ENCODE measurements at places on chromosomes 7 and 10.

GRCh38 chr7:139043823-139044812, 8.3 kb upstream of the ZC3HAV1L start:
- DNase-seq = peak; percentile 19

GRCh38 chr7:81618396-81619014, 151.3 kb downstream of the HGF start:
- no peak for DNase-seq

- no peak for DNase-seq
Measured at GRCh38 chr10:72270607-72271281, 3.0 kb upstream of the DDIT4 start.

DNA sequence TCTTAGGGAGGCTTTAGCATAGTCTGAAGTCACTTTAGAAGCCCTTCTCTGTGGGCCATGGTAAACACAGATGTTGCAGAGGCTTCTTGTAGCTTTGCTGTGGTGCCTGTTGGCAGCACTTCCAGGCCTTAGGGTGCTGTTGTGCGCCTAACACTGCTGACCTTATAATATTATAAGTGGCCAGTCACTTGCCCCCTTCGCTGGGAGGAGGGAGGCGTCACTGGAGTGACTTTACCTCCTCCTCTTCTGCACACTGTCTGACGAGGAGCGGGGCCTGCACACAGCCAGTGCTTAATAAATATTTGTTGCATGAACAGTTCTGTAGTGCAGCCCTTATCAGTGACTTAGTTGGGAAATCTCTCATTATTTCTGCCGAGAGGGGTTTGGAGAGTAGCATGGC, 63.3 kb downstream of the WDR37 start:
- DNase-seq = no peak

- DNase-seq = no peak
Measured at GRCh38 chr7:95840953-95841950, 68.9 kb downstream of the DYNC1I1 start.

DNA sequence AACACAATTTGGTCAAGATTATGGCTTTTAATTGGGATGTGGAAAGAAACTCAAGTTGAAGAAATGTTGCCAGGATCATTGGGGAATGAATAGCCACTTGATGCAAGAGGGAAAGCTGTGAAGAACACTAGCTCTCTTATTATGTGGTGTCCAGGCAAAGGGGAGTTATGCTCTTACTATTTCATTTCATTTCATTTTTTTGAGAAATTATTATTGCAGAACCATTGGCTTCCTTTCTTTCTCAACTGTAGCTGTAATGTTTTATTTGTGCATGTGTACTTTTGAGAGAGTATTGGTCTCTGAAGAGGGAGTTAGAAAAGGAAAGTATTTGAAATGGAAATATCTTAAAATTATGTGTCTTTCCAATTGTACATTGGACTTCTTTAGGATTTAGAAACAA, 312.6 kb upstream of the BMPER start:
- no peak for DNase-seq

DNA sequence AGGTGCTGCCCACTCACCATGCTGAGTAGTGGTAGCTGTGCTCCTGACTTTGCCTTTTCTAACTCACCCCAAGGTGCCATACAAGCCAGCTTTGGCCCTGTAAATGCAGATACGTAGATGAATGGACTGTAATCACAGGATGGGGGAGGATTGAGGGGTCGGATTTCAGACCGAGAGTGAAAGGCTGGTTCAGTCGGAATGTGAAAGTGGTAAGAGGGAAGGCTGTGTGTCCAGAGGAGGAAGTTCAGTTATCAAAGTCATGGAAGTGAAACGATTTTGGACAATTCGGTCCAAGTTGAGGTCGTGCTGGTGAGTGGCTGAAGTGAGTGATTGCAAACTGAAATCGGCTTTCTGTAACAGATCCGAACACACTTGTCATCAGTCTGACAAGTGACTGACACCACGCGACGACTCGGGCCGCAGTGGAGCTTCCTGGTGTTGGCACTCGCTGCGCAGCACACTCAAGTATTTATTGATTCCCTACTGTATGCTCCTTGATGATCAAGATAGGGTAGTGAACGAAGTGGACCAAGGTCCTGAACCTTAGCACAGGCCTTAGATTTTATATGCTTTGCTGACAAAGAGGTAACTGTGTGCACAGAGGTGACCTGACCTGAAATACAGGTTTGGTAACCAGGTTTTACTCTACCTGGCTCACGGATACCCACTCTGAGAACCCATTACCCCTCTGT, 10.5 kb downstream of the ZNF282 start:
- DNase-seq = no peak

DNA sequence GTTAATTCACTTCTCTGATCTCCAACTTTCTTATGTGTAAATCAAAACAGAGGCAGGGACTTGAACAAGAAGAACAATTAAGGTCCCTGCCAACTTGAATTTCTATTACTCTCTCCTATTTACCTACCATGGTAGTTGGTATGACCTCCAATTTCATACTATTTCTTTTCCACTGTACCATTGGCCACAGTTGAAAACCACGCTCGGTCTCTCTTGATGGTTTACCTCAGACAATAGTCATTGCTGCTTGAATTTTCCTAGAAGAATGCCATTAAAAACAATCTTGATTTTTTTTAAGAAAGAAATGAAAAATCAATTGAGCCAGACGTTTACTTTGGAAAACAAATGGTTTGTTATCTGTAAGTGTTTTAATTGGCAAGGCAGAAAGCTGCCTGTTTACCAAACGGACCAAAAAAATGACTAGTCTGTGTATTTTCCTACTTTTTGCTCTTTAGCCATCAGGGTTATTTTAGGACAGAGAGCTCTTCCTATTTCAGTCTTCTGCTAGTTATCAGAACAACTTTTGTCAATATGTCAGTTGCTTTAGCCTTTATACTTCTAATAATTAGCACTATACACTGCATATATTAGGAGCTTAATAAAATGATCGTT, 157.5 kb upstream of the PLXDC2 start:
- no peak for DNase-seq

- DNase-seq = no peak
Measured at GRCh38 chr10:130750441-130750840, 561.1 kb downstream of the TCERG1L start.

GRCh38 chr10:683448-684071, 5.9 kb downstream of the DIP2C start:
- no peak for DNase-seq

DNA sequence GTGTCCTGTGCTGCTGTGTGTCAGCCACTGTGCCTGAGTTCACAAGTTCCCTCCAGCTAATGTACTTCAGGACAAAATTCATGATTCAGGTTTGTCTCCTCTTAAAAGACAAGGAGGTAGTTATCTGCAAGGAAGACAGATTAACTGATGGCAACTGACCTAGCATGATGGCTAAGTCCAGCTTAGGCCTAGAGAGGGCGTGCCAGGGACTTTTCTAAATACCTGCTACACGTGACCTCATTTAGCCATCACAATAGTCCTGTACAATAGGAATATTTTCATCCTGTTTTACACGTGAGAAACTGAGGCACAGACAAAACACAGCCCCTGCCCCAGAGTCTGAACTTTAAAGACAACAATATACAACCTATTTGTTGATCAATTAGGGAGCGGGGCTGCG, 275.7 kb downstream of the XPNPEP1 start:
- DNase-seq = no peak

DNA sequence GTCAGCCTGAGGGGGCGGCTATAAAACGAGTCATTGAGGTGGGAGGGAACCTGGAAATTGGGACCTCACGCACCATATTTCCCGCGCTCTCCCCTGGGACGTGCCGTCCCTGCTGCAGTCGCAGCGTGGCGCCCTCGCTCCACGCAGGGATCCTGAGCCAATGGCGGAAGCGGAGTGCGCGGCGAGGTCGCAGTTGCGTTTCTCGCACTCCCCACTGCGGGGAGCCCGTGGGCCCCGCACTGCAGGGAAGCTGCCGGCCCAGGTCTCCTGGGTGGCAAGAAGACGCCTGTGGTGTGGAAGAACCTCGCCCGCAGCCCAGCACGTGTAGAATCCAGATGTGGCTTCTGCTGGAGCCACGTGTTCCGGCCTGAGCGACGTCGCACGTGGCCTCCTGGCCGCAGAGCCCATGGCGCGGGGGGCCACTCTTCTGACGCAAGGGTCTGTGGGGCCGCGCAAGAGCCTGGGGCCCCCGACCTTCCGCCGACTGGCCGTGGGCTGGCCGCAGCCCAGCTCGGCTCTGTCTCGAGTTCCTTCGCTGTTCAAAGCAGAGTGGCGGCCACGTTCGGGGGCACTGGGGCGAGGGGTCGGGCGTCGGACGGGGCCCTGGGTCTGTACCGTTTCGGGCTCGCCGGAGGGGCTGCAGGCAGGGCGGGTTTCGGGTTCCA, 26.4 kb downstream of the HIF1AN start:
- DNase-seq = peak; percentile 57

DNA sequence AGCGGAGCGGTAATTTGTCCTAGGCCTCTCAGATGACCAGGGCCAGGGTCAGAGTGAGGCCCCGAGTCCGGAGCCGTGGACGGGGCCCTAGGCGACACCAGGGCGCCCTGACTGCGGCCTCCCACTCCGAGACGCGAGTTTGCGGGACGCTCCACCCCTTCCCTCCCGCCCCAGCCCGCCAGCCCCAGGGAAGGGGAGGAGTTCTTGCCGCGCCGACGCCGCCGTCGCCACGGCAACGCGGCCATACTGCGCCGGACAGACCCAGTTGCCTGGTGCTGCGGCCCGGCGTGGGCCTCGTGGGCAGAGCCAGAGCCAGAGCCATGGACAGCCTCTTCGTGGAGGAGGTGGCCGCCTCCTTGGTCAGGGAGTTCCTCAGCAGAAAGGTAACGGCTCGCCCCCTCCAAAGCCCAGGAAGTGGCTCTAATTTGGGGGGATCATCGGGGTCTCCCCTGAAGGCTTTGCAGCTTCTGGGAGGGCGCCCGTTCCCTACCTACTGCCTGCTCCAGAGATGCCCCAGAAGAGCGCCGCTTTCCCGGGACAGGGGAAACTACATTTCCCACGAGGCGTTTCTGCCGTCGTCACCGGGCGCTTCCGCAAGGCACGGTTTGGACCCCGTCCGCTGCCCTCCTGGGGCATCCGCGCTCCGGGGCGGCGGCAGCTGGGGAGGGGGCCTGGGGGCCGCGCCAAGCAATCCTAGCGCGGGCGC, at the start of gene MINDY4:
Gene MINDY4, plus strand, starts transcription at position 244 of the 706 bp plus-strand sequence. Its CDS starts 77 bp downstream, at position 321.
- peak; percentile 43 for DNase-seq

DNA sequence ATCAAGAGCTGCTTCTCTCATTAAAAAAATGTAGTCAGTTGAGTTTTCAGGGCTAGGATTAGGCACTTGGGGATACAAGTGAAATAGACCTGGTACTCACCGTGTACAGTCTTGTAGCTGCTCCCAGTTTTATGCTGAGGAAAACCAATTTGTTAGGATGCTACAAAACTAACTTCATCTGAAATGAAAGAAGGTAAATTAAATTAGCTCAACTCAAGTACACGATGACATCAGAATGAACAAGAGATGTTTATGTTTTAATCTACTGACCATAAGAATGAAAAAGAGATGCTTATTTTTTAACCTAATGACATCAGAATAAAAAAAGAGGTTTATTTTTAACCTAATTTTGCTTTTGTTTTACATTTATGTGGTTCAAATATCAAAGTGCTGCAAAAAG, 73.7 kb downstream of the AP3M1 start:
- DNase-seq = no peak

GRCh38 chr10:36500266-36500665, 625.1 kb upstream of the ANKRD30A start:
- DNase-seq = no peak

- no peak for DNase-seq
Measured at GRCh38 chr7:2651336-2651735, 19.6 kb downstream of the TTYH3 start.

GRCh38 chr7:115869190-115869589, 161.4 kb downstream of the TFEC start:
- no peak for DNase-seq

DNA sequence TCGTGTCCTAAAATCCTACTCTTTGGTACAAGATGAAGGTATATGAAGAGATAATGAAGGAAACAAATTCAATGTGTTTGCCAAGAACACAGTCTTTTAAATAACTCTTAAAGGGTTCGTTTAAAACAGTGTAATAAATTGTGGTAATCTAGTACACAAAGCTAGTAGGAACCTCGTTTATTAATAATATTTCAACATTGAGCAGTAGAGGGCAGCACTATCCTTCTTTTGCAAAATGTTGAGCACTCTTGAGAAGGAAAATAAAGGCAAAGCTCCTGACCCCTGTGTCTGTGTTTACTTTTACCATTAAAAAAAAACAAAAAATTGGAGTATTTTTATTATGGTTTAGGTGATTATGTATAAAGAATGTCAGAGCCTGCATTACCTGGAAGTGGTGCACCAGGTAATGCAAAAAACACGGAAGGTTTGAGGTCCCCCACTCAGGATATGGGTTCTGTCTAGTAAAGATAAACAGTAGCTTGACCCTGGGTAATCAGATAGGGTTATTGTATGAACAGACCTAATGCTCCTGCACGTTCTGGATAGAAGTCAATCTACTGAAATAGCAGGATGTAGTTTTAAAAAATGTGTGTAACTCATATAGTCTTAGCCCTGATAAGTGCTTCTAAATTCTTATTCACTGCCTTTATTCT, 5.7 kb upstream of the GOT1 start:
- DNase-seq = no peak

DNA sequence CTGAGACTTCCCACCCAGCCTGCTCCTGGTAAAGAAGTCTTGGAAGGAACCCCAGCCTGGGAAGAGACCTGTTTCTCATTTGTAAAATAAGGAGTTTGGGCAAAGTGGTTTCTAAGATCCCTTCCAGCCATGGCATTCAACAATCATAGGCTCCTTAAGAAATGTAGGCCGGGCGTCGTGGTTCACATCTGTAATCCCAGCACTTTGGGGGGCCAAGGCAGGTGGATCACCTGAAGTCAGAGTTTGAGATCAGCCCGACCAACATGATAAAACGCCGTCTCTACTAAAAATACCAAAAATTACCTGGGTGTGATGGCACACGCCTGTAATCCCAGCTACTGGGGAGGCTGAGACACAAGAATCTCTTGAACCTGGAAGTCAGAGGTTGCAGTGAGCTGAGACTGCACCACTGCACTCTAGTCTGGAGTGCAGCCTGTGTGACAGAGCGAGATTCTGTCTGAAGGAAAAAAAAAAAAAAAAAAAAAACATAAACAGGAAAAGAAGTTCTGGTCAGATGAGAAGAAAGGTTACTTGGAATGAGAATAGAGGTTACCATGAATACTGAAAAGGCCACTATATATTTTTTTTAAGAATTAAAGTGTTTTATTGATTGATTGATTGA, 15.9 kb downstream of the DLG5 start:
- DNase-seq = no peak

- DNase-seq = no peak
Measured at GRCh38 chr7:29598613-29599012, 35.0 kb downstream of the PRR15 start.

DNA sequence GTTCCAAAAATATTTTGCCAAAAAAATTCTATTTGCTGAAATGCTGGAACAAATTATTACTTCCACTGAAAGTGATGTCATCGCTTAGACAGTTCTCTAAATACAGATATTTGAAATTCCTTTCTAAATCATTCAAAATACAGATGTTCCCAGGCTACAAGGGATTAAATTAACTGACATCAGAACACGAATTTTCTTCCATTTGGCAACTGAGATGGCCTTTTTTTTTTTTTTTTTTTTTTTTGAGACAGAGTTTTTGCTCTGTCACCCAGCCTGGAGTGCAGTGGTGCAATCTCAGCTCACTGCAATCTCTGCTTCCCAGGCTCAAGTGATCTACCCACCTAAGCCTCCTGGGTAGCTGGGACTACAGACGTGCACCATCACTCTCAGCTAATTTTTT, 57.0 kb downstream of the P4HA1 start:
- DNase-seq = no peak

GRCh38 chr10:21162948-21163347, 265.8 kb upstream of the NEBL start:
- no peak for DNase-seq

- DNase-seq = no peak
Measured at GRCh38 chr7:148121401-148121800, 469.2 kb upstream of the C7orf33 start.
